Skeletal muscle tissue (tissue), 5 donors: ENCODE measurements at places on chromosomes 1 and 21. TPM values are rescaled to one million over a fixed set of nuclear protein-coding genes. Genes with fewer than 3 reads are reported as not detected.

The TSEN15 gene
- 19.3 TPM for total RNA-seq

The CCDC27 gene
- total RNA-seq: not detected

The ELF3 gene
- not detected for total RNA-seq

The SLAMF1 gene
- total RNA-seq: not detected

The IGSF8 gene
- total RNA-seq: 11.5 TPM

The MROH9 gene
- total RNA-seq: not detected

The HSD3B1 gene
- total RNA-seq: not detected

The CFHR4 gene
- not detected for total RNA-seq

The ITLN2 gene
- not detected for total RNA-seq

The CPLANE2 gene
- 3.1 TPM for total RNA-seq

The TNFSF4 gene
- 2.6 TPM for total RNA-seq
